ENCODE measurements at places on chromosomes 5 and 9. TPM values are rescaled to one million over a fixed set of nuclear protein-coding genes. Genes with fewer than 3 reads are reported as not detected.
A peak's percentile ranks its signal among the peaks of the same experiment; 100 is the strongest.

DNA sequence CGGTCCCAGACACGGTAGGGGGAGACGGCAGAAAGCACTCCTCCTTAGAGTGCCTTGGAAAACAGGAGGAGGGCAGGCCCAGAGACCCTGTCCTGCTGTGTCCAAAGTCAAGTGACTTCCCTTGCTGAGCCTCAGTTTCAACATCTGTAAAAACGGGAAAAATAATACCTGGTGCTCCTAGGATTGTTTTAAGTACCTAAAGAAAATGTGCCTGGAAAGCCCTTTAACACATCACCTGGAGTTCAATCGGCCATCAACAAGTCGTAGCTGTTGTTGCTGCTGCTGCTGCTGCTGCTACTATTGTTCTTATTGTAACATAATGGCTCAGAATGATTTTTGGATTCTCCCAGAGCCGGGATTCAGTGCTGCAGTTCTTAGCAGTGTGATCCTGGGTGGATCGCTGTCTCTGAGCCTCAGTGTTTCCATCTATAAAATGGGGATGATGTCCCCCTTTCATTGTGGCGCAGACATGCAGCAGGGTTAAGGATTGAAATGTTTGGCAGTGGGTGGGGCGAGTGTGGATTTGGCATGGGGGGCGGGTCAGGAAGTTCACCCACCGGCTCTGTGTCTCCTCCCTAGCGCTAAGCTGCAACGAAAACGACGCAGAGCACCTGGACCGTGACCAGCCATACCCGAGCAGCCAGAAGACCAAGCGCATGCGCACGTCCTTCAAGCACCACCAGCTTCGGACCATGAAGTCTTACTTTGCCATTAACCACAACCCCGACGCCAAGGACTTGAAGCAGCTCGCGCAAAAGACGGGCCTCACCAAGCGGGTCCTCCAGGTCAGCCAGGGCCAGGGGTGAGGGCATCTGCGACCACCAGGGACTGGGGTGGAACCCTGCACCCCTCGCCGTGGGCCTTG is 9.2 kb downstream of the LHX2 start:
- H3K36me3 ChIP-seq = no peaks in the 10 kb centered on the region
- H3K27ac ChIP-seq = no peak overlapping the region
- peak; percentile 32 for DNase-seq
- peaks cover 69% of the 10 kb centered on the region for H3K27me3 ChIP-seq
- no peak overlapping the region for H3K4me3 ChIP-seq

GRCh38 chr5:2459251-2459650 is 292.2 kb downstream of the IRX2 start:
- no peaks in the 10 kb centered on the region for H3K36me3 ChIP-seq
- DNase-seq = no peak
- no peak overlapping the region for H3K27ac ChIP-seq
- no peaks in the 10 kb centered on the region for H3K27me3 ChIP-seq
- H3K4me1 ChIP-seq = no peaks in the 10 kb centered on the region

DNA sequence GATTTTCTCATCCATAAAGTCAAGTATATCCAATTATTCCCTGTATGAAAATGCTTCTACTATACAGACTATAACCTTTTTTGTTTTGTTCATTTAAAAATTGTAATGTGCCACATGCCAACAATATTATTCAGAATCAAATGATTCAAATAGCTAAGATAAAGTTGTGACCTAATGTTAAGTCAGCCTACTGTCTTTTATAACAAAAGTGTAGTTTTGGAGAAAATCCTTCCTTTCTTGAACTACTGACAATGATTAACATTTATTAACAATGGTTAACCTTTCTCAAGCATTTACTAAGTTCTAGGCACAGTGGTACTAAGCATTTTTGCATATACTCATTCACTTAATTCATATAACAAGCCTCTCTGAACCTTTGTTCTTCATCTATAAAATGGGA is 25.0 kb downstream of the CSF2 start:
- H3K4me1 ChIP-seq = peaks cover 8% of the 10 kb centered on the region
- H3K4me3 ChIP-seq = no peak overlapping the region
- H3K36me3 ChIP-seq = no peaks in the 10 kb centered on the region
- no peak overlapping the region for H3K27ac ChIP-seq
- no peaks in the 10 kb centered on the region for H3K27me3 ChIP-seq

DNA sequence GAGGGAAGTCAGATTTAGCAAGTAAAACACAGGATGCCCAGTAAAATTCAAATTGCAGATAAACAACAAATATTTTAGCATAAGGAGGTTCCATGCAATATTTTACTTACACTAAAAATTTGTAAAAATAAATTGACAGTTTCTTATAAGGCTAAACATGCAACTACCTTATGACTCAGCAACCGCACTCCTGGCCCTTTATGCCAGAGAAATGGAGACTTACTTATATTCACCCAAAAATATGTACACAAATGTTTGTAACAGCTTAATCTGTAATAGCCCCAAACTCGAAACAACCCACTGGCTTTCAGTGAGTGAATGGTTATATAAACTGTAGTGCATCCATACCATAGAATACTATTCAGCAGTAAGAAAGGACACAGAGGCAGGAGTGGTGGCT is 28.6 kb upstream of the TRIM14 start:
- H3K27ac ChIP-seq = no peak overlapping the region
- H3K36me3 ChIP-seq = no peaks in the 10 kb centered on the region
- no peak for DNase-seq
- H3K27me3 ChIP-seq = no peaks in the 10 kb centered on the region

Gene C5orf58
- not detected for total RNA-seq

Gene TDRD7
- total RNA-seq = 9.9 TPM
